GM12864 (cell line): ENCODE measurements at places on chromosomes 5 and 9.

- DNase-seq = no peak
Measured at GRCh38 chr9:71755230-71755629, 13.1 kb downstream of the CEMIP2 start.

DNA sequence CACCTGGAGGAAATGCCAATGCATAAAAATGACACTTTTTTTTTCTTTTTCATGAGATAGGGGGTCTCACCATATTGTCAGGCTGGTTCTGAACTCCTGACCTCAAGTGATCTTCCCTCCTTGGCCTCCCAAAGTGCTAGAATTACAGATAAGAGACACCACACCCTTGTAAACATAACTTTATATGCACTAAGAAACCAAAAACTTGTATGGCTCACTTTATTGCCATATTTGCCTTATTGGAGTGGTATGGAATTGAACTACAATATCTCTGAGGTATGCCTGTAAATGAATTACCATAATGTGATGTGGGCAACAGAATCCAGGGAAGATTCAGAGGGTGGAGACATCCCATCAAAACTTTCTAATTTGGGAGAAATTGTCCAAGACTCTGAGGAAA is 113.9 kb downstream of the UGCG start:
- DNase-seq = no peak

GRCh38 chr9:127767909-127768331 is 10.5 kb downstream of the SH2D3C start:
- no peak for DNase-seq

- no peak for DNase-seq
Measured at GRCh38 chr9:28502741-28503140, 929.5 kb upstream of the C9orf72 start.

DNA sequence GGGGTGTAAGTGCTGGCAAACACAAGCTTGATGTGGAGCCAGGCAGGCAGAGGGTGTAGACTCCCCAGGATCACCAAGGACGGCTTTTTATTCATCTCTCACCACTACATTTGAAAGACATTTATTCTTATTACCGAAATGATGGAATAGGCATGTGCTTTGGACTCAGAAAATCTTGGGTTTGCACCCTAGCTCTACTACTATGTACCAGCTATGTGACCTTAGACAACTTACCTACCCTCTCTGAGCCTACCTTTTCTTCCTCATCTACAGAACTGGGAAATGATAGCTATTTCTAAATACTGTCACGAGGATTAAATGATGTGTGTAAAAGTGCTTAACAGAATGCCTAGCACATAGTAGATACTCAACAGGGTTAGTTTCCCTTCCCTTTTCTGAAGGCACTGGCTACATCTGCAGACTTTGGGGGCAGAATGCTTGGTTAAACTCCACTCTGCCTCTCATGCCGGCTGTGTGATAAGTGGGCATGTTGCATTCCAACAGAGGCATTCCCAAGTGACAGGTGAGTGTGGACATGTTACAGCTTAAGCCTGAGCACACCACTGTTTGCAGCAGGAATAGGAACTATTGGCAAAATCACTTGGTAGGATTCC is 94.8 kb downstream of the SLC1A3 start:
- DNase-seq = no peak

- DNase-seq = no peak
Measured at GRCh38 chr9:7342229-7342628, 457.3 kb downstream of the DMAC1 start.

GRCh38 chr5:177491429-177491945 is 5.9 kb downstream of the PDLIM7 start:
- no peak for DNase-seq

GRCh38 chr5:124907098-124907644 is 160.7 kb upstream of the ZNF608 start:
- no peak for DNase-seq

DNA sequence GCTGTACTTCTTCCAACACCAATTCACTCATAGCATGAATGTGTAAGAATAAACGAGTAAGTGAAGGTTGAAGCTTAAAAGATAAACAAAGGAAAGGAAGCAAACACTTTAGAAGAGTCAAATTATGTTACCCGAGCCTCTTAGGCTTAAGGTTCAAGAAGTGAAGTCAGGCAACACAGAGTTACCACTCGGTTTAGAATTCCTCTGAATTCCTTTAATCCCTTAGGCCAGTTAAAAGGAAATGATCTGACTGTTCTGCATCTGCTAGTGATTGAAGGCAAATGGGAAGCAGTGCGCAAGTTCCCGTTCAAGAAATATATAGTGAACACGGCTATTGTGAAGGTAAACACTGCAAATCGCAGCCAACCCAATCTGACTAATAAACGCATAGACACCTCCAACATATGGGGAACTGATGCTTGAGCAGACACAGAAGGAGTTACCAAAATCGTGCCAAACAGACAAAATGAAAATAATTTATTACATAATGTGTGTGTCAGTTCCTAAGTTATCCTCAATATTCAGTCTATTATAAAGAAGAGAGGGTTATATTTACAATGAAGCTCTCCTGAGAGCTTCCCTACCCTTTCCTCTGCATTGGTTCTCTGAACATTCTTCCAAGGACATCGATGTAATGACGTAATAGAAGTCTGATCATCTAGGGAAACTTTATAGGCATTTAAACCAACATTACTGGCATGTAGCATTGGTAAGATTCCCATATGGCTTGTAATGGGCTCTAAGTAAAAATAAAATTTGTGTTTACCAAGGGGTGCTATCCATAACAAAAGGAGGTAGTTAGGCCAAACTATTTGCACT is 837.1 kb upstream of the ZNF608 start:
- no peak for DNase-seq

GRCh38 chr5:83589786-83590185 is 118.2 kb downstream of the VCAN start:
- no peak for DNase-seq

GRCh38 chr5:157993986-157994691 is 135.2 kb upstream of the CLINT1 start:
- no peak for DNase-seq

GRCh38 chr5:139272471-139273321 is 20.8 kb upstream of the MATR3 start:
- no peak for DNase-seq

GRCh38 chr9:97109194-97109811 is 70.4 kb upstream of the CTSV start:
- DNase-seq = peak; percentile 7

DNA sequence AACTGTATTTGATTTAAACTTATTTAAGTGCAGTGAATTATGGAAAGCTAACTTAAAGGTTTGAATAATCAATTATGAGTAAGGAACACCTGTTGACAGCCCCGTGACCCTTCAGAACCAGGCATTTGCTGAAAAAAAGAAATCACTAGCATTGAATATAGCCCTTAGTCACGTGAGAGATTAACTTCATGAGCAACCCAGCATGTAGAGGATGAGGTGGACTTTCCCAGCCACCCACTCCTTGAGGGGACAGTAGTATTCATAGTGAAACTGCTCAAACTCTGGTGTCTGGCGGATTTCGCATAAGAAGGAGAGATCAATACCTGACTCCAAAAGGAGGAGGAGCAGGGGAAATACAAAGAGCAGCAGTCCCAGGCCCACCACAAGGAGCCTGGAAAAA is 184.8 kb upstream of the RASEF start:
- peak; percentile 12 for DNase-seq

DNA sequence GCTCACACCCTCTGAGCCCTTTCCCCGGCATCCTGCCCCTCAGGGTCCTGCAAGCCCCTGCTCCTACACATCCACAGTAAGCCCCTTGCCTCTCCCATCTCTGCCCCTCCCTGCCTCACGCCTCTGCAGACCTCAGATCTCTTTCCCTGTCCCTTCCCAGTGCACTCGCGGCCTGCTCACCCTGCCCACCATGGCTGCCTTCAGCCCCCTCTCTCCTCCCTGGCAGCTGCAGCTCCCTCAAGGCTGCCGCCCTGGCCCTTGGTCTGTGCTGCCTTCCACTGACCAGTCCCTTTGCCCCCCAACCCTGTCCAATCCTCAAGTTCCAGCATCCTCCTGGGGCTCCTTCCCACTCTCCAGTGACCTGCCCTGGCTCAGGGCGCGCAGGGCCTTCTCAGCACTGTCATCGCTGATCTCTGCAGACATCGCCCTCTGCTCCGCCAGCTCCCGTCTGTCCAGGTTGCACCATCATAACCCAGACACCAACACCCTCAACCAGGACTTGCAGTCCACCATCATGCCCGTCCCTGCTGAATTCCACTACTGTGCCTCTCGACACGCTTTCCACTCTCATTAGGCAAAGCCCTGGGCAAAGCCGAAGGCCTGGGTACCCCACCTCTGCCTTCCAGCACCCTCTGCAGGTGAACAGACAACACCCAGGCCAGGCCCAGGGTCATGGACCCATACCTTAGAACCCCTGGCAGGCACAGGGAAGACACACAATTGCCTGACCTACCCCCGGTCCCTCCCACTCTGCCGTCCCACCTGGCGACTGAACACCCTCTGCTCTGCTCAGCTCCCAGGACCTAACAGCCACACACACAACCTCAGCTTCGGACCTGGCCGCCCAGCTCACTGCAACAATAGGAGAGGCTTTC is 97.8 kb upstream of the RUFY1 start:
- no peak for DNase-seq

- DNase-seq = no peak
Measured at GRCh38 chr9:136078498-136079011, 16.5 kb downstream of the NACC2 start.

- DNase-seq = no peak
Measured at GRCh38 chr5:111582993-111583601, 70.8 kb upstream of the STARD4 start.
